Stimulated activated CD8-positive, alpha-beta memory T cell treated with anti-CD3 and anti-CD28 coated beads, Interleukin-2, amount 100 ng/mL, for 1 hour (primary cell): ENCODE measurements at places on chromosomes 7 and 10.

GRCh38 chr10:71842856-71843686, 8.0 kb downstream of the PSAP start:
- no peak for DNase-seq

GRCh38 chr10:122850705-122851640, 5.3 kb upstream of the CUZD1 start:
- no peak for DNase-seq

- DNase-seq = no peak
These were observed 114.8 kb upstream of the TCF7L2 start for GRCh38 chr10:112835217-112835715.

DNA sequence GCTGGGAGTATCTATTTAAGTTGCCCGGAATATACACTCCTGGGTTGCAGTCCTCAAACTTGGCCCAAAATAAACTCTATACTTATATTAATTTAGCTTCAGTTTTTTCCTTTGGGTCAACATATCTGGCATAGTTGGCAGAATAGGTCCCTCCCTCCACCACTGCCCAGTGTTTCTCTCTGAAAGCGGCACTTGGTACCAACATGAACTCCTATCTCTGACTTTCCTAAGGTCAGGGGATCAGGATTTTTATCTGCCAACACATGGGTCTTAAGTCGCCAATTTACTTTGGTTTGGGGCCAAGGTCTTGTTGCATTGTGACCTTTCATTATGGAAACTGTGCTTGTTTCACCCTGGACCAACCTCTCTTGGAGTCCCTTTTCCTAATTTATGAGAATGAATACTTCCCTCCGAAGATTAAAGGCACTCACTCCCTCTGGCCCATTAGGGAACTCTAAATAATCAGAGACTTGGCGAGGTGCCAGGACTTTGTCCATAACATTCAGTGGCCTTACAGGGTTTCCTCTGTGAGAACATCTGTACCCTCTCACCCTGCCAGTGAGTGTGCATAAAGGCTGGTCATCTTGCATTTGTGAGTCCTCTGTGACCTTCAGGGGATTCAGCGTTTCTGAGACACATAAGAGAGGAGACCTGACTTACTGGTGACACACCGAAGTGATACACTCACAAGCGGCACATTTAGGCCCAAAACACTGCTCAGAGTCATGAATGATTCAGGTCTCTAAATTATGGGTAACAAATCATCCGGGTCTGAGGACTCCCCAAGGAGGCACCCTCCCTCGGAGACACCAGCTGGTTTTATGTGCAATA, 19.7 kb upstream of the FKBP9 start:
- no peak for DNase-seq

- DNase-seq = no peak
These were observed 27.6 kb upstream of the LAMB4 start for GRCh38 chr7:108157606-108158335.

- DNase-seq = no peak
These were observed 174.0 kb downstream of the CELF2 start for GRCh38 chr10:11191678-11192077.

GRCh38 chr7:47471831-47472230, 110.1 kb downstream of the TNS3 start:
- no peak for DNase-seq

DNA sequence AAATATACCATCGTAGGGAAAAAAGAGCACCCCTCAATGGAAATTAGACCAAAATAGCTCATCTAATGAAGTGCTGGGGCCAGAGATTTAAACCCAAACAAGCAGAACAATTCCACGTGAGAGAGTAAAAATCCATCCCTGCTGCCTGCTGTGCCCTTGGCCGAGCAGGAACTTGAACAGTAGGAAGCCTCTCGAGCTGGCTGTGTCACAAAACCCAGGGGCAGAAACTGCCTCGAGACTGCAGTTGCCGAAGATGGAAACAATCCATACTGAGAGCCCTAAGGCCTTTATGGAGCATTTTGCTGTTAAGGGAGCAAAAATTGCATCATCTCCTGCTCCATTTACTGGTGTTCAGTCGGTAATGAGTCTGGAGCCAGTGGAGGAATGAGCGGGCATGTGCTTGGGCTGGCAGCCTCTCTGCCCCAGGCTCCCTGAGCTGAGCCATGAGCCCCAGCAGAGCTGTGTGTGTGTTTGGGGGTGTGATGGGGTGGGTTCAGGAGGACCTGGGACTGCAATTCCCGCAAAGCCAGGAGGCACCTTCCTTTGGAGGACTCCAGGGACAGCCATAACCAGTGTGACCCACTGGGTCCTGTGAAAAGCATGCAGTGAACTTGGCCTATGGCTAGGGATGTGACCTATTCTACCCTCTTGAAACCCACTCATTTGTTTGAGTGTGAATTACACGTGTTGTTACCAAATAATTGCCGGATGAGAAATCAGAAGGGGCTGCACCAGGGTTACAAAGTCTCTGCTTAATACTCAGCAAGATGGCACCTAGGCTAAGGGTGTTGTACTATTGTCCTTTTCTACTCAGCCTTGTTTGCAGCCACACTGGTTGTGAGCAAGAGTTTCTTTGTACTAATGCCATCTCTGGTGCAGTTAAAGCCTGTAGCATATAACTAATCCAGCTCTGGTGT, 58.3 kb downstream of the CDHR3 start:
- DNase-seq = no peak

DNA sequence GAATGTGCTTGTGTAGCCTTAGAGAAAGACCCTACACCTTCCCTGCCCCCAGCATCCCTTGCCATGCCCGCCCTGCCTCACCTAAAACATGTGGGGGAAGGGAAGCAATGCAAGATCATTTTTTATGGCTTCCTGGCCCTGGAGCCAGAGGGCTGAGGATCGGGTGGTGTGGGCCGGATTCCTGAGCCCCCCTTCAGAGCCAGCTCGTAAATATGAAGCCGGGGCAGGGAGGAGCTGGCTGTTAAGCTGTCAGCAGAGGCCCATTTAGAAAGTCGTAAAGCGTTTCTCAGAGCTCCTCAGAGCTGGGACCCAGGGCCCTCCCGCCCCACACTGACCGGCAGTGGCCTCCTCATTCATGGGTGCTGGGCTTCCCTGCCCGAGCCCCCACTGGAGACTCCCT, 23.9 kb downstream of the UNC5B start:
- DNase-seq = no peak

- DNase-seq = peak; percentile 39
These were observed 31.6 kb upstream of the LEP start for GRCh38 chr7:128209229-128210035.

DNA sequence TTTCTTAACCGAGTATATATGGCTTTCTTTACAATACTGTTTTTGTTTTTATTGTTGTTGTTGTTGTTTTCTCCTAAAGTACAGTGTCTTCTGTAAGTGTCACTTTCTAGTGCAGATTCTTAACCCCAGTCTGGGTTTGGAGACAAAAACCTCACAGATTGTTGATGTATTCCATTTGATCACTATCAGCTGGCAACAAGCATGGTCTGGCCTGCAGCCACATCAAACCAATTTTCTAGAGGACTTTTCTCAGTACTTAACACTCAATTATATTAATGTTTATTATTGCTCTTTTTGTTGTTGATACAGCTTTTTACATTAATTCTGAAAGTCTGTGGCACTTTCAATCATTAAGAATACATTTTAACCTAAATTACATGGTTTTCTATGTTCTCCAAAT, 17.1 kb downstream of the LRRN3 start:
- DNase-seq = no peak

GRCh38 chr10:62812672-62813439, 3.3 kb downstream of the EGR2 start:
- no peak for DNase-seq

DNA sequence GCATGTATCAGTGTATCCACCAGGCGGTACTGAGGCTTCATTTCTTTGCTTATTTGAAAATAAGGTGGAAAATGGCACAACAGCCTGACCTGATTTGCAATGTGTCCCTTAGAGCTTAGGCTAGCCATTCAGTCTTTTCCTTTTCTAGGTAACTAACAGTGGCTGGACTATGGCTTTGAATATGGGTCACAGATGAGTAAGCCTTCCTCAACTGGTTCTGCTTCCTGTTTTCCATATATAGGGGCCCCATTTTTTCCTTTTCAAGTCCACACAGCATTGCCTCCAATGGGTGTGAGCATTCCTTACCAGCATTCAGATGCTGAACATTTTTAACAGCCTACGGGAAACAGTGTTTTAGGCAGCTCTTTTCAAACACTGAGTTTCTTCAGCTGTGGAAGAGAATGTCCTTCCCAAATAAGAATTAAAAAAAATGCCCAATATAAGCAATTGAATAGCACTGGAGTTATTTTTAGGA, 3.9 kb upstream of the ITGB1 start:
- no peak for DNase-seq

DNA sequence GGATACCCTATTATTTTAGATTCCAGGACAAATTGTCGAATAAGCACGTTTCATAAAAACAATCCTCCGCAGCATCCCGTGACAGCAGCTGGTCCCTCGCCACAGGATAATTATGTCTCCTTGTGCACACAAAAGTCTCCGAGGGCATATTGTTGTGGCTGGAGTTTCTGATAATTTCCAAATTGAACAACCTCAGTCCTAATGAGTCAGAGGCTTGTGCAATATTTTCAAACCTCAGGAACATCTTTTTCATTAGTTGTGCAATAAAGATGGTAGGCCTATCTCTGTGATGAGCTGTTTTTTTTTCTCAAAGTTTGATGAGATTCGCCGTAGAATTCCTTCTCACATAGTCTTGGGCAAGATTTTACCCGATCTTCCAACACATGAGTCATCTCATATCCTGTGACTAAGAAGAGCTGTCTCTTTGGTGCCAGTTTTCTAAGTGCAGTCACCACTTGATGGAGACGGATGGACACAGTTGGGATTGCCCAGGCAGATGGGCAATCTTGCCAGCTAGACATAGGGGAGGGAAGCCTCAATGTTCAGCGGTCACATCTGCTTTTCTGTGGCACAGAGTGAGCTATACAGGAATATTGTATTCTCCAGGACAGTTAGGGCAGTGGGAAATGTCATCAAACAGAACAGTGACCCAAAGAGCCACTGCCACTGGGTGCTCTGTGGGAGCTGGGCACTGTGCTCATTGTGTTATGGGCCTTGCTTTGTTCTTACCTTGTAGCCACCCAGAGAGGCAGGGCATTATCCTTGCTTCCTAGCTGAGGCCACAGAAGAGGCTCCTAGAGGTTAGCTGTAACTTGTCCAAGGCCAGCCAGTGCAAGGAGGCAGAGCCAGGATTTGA, 7.8 kb downstream of the HTRA1 start:
- no peak for DNase-seq

- DNase-seq = no peak
These were observed 9.7 kb upstream of the GDF10 start for GRCh38 chr10:47290338-47290737.

- no peak for DNase-seq
These were observed 87.7 kb downstream of the TNS3 start for GRCh38 chr7:47493976-47494911.

DNA sequence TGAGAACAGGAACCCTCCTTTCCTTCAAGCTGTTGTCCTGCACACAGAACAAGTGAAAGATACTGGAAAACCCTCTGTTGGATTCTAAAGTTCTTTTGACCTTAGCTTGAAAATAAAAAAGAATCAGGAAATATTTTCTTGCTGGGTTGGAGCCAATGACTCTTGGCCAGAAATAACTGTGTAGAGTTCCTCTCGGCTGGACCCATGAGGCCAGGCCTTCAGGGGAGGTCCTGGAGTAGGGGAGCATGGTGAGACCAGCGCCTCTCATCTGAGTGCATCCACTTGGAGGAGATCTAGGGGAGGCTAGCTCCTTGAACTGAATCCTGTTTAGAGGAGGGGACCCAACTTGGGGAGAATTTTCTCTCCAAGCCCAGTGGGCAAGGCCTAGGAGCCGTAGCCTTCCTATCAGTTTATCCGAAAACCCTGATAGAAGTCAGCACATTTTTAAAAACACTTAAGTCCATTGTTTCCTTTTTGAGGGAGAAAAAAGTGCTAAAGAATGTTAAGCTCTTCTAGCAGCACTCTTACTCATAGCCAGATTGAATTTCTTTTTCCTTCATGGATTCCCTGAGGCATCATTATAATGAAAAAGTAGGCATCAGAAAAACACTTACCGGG, 635.7 kb upstream of the ANKRD30A start:
- DNase-seq = no peak

DNA sequence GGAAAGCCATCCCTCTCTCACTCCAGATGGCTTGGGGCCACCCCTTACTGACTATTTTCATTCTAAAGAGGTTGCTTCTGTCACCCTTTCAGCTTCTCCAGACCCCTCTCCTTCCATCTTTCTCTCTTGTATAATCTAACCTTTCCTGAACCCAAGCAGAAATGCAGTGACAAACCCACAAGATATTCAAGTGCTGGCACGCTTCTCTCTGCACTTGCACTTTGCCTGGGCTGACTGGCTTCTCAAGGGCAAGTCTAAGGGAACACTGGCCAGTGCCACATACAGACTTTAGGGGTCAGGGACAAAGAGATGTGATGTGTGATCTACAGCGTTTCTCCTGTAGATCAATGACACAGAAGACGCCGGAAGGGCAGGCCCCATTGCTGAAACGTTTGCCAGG, 150.4 kb upstream of the LANCL2 start:
- no peak for DNase-seq

- DNase-seq = no peak
These were observed 374.3 kb downstream of the INHBA start for GRCh38 chr7:41328544-41328943.

GRCh38 chr7:37901236-37901827, 15.3 kb downstream of the SFRP4 start:
- no peak for DNase-seq

- no peak for DNase-seq
These were observed 20.8 kb upstream of the UNC5B start for GRCh38 chr10:71191551-71192076.

DNA sequence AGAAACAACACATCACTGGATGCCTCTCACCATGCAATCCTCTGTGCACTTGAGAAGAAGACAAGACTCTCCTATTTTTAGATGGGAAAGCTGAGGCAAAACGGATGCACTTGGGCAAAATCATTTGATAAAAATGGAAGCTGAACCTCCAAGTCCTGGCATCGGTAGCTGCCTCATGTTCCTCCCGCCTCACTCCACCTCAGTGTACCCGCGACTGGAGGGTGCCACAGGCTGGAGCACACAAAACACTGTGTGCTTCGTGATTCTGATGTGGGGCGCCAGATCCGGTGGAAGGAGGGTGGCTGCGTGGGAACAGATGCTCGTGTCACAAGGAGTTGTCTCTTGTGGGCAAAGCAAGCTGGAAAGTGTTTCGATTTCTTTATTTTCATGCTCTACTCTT, 41.3 kb downstream of the TAS2R41 start:
- DNase-seq = no peak

GRCh38 chr10:90658791-90659190, 199.0 kb downstream of the HTR7 start:
- no peak for DNase-seq
